ENCODE measurements at places on chromosomes 3 and 15. TPM values are rescaled to one million over a fixed set of nuclear protein-coding genes. Genes with fewer than 3 reads are reported as not detected.

GRCh38 chr3:4714045-4714444, 220.9 kb downstream of the ITPR1 start:
- DNase-seq = no peak

The C2CD4A gene
- total RNA-seq = not detected

DNA sequence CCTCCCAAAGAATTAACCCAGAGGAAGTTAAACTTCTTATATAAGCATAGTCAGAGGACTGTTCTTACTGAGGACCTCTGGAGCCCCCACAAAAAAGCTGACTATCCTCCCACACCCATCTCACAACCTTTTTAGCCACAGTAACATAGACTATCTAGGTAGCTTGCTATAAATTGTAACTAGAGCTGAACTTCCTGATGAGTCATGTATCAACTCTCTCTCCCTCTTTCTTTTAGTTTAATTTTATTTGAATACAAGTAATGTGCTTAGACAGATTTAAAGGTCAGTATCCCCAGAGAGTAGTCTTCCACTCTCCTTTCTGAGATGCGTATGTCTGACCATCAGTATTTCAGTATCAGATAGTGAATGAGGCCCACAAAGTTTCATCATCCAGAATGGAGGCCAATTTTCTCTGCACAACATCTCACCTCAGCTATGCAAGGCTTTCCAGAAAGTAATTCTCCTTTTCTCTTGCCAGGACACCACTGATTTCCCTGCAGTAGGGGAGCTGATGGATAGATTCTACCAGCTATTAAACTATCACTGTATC, 104.0 kb upstream of the MYRIP start:
- DNase-seq = no peak

The ATP13A5 gene
- not detected for total RNA-seq

DNA sequence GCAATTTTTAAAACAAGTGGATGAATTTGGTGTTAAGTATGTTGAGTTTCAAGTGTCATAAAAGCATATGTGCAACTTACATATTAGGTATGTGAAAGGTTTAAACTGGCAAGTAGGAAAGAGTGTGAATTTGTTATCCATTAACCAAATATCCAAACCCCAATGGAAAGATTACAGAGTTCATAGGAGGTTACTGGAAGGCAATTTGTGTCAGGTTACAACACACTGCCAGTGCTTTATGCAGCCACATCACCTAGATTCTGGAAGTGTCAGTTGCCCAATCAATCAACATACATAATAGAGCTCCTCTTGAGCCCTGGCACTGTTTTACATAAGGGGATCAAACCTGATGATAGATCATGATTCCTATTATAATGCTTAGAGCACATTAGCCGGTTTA, 261.0 kb downstream of the ROBO1 start:
- DNase-seq = no peak
